Frontal cortex (tissue), 4 donors: ENCODE measurements at places on chromosomes 12 and 14.

GRCh38 chr12:106866426-106867080, 89.2 kb upstream of the TMEM263 start:
- no peak for DNase-seq

GRCh38 chr14:73188501-73188911, 48.8 kb upstream of the PAPLN start:
- no peak for DNase-seq

GRCh38 chr12:41941079-41941478, 203.6 kb downstream of the GXYLT1 start:
- no peak for DNase-seq

DNA sequence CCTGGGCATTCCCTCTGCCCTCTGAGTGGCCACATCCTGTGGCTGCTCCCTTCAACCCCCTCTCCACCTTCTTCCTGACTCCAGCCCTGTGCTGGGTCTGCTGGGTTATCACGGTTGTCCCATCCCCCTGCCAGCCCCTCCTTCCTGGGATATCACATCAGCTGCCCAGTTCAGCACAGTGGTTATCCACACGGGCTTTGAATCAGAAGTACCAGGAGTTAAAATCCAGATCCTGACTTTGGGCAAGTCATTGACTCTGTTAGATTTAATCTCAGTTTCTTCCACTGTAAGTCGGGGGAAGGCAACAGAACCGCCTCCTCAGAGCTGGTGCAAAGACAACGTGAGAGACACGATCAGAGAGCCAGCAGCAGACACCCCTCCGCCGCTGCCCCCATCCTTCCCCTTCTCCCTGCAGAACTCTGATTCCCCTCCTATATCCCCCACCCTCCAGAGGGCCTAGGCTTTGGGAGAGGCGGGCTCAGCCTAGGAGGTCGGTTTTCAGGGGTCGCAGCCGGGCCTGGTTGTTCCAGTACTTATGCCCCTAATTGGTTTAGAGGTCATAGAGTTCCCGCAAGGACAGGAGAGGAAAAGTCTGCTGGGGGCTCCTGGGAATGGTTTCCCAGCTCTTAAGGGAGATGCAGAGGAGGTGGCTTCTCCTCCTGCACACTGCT, 42.5 kb downstream of the PRIMA1 start:
- no peak for DNase-seq

DNA sequence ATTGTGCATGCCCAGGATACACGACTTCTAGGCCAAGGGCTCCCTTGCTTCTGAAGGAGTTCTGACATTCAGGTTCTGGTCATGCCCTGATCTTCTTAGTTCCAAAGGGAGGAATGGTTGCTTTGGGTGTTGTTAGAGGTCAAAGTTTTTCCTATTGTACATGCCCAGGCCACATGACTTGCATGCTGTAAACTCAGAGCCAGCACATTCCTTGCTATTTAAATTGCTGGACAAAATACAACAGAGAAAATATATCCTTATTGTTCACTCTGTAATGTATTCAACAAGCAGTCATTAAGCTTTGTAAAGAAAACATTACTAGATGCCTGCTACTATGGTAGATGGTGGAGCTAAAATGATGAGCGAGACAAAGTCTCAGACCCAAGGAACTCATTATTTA, 71.2 kb upstream of the COCH start:
- DNase-seq = no peak

DNA sequence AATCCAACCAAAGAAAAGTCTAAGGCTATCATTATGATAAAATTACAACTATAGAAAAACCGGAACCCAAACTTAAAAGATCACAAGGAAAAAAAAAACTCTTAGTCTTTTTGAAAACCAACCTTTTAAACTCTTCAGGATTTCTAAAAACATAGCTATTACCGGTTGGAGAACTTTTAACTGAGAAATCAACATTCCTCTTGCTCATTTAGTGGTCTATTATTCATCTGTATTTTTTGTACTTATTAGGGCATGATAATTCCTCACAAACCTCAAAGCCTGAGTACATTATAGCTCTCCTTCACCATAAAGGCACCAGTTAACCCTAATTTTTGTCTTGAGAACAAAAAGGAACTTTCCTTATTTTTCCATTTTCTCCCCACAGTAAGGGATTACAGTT, 10.4 kb downstream of the LUM start:
- DNase-seq = no peak
